ENCODE measurements at places on chromosomes 11 and 22.

GRCh38 chr11:27861706-27862430, 161.6 kb upstream of the BDNF start:
- no peak for DNase-seq

DNA sequence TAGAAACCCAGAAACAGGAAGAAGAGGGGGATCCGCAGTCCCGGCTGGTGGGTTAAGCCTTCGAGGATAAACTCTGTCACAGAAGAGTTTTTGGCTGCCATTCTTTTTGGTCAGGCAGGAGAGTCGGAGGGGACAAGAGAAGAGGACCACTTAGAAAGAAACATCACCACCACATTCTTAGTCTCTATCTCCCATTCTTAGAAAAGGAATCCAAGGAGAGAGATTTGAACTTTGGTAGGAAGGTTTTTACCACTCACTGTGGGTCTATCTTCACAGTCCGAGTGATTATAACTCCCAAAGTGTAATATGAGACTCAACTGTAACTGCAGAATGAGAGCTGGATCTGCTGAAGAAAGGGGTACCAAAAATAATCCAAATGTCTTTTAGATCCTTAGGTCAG, at the start of gene OR8B12:
Gene OR8B12, minus strand, starts transcription at position 101 of the 400 bp plus-strand sequence. Its CDS starts 0 bp downstream, at position 101.
- no peak for DNase-seq

DNA sequence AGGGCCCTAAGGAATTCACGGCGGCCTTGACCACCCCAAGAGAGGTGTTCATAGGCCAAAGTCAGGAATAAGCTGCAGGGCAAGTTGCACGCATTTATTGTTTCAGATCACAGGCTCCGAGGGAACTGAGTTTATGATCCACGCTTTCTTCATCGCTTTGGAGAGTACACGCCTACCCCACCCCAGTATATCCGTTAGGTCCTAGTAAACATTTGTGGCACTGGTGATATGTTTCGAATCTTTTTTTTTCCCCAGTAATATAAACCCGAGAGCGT, 805 bp downstream of the GANAB start:
- no peak for DNase-seq

DNA sequence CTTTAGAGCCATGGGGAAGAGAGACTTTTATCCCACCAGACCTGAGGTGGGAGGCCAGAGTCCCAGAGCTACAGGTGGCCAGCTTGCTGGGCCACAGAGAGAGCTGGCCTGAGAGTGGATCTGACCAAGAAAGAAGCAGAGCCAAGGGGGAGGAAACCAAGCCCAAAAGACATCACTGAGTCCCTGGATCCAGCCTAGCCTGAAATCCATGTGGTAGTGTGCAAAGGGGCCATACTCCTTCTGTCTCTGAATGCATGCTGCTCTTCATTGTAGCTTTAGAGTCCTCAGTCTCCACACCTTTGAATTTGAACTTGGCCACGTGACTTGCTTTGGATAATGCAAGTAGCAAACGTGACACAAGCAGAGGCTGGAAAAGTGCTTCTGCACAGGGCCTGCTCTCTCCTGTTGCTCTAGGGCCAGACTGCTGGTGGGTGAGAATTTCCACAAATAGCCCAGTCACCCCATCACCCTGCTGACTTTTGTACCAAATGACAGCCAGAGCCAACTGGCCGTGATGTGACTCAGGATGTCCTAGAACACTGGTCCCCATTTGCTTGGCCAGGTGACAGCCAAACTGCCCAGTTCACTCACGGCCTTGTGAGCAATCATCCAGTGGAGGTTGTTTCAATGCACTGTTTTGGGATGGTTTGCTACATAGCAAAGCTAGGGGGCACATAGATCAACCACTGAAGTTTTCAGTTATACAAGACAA, 93.6 kb downstream of the DHCR7 start:
- no peak for DNase-seq

DNA sequence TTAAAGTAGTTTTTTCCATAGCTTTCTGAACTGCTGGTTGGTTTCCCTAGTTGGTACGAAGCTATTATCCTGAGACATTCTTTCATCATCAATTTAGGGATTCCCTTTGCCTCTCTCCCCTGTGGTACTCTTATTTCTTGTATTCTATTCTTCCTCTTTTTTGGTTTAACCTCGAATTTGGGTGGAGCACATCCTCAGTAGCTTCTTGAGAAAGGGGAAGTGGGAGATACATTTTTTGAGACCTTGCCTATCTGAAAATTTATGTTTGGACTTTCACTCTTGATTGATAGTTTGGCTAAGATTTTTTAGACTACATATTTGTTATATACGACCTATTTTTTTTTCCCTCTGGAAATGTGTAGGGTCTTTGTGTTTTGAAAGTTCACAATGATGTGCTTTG, 121.7 kb upstream of the ZBED5 start:
- no peak for DNase-seq

GRCh38 chr22:17845790-17846189, 71.5 kb upstream of the BID start:
- DNase-seq = no peak

- no peak for DNase-seq
These were observed 293.2 kb downstream of the NTM start for GRCh38 chr11:131663405-131664200.

DNA sequence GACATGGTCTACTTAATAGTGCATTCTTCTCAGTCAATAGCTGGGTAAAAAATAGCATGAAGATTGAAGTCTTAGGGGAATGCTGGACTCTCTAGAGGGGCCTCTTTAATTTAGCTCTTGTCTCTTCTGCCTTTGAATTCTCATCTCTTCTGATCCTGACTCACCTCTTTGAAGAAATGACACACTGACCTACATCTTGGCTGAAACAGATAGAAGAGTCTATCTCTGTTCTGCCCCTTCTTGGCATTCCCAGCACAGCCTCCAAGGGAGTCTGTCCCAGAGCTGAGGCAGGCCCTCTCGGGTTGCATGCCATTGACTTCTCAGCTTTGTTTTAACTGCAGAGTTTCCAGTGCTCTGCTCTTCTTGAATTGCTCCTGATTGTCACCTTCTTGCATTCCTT, 55.7 kb downstream of the PTPRJ start:
- DNase-seq = no peak

DNA sequence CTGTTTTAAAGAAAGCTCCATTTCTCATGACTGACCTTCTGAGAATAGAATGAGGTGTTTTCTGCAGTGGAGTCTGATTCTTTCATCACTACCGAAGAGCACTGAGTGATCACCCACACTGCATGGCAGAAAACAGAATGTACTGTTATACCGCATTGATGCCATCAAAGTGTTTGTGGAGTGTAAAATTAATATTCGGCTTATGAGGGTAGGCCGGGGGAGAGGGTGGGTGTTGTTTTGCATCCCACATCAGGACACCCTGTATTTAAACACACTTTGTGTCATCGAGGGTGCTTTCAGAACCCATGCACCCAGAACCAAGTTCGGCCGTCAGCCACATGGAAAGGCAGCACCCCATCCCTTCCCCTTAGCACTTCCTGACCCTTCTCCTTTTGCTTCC, 41.3 kb upstream of the ETS1 start:
- DNase-seq = peak; percentile 40

DNA sequence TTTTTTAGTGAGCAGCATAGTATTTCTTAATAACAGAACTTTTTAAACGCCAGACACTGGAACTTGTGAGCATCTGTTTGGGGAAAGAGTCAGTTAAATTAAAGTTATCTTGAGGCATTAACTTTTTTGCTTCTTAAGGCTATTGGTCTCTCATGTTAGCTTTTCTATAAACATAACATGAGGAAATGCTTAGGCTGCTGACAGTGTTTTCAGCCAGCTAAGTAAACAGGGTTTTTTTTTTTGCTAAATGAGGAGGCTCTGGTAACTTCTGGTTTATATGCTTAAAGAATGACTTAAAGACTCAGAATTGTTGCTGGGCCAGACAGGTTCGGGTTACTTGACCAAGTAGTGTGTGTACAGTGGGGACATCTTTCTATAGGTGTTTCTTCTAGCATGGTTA, 95.8 kb upstream of the ALKBH3 start:
- DNase-seq = no peak
